ENCODE measurements at places on chromosomes 12 and 14.

DNA sequence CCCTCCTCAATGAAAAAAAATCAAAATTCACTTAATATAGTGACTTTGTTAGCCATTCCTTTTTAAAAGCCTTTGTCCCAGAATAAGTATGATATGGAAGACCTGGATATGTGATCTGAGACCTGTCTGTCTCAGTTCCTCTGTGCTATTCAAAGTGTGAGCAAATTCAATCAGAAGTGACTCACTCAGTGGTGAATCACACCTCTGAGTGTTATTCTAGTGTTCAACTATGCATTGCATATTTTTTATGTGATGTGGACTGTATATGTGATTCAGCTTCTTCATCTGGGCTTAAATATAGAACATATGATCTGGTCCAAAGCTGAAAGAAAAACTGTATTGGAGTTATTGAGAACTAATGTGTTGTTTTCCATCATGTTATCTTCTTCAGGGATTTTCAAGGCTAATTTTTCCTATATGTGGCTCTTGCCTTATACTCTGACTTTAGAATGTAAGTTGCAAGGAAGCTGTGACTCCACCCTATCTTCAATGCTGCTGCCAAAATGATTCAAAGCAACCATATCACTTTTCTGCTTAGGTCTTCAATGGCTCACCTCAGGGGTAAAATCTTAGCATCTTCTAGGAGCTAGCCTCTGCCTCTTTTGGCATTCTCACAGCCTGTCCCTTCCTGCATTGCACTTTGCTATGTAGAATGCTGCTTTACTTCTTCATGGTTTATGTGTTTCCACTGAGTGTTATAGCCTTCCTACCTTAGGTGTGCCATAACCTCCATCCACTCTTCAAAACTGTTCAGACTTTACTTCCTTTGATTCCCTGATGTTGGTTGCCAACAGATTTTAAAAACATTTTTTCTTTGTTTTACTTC lies 169.8 kb downstream of the OTOGL start:
- peak; percentile 67 for DNase-seq

GRCh38 chr12:54393207-54393609 lies 8.7 kb upstream of the ZNF385A start:
- DNase-seq = no peak

DNA sequence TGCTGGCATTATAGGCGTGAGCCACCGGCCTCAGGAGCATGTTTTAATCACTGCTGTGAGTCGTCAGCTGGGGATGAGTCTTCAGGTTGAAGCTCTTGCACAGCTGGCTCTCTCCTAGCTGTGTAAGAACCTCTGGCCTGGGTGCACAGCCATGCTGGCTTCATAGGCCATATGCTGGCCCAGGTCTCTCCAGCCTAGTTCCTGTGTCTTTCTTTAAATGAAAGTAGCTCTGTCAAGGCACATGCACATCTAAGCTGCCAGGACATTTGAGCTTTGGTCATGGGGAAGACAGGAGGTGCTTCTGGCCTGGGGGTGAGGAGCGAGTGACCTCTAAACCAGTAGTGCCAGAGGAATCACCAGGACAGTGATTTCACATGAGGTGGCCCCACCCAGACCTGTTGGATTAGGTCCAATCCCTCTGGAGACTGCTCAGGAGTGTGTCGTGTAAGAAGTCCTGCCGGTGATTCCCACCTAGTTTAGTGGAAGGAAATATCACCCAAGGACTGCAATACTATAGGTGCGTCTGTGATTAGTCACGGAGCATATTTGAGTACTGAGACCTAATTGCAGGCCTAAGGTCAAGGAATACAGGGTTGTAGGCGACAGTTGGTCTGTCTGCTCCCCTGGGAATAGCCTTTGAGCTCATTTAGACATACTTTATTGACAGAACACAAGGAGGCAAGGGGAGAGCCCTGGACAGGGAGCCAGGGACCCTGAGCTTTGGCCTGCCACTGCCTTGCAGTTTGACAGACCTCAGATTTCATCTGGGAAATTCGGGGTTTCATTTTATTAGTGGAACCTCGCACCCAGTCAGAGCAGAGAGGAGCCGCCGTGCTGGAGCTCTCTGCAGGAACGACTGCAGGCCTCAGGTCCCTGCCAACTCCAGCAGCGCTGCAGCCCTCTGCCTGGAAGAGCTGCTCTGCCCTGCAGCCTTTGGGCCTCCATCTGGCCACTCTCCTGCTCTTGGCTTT lies 67.0 kb downstream of the ANKRD9 start:
- no peak for DNase-seq

DNA sequence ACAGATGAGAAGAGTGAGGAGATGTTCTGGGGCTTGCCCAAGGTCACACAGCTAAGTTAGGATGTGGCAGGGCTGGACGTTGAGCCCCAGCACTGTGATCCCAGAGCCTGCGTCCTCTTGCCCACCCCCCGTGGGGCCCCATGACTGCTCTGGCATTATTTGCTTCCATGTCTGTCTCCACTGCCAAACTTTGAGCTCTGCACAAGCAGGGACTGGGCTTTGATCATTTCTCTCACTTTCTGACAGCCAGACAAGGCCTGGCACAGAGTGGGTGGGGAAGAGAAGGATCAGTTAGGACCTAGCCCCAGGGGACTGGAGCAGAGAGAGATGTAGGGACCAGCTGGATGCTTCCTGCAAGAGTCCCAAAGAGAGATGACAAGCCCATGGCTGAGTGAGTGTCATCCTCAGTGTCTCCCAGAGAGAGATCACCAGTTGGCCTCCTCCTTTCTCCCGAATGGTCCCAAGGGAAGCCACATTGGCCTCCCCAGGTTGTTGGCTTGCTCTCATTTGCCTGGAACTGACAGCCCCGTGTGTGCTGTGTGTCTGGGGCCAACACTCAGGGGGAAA lies 126.7 kb upstream of the PWP1 start:
- no peak for DNase-seq

GRCh38 chr14:66009089-66009488 lies 477.1 kb upstream of the CCDC196 start:
- DNase-seq = no peak

GRCh38 chr12:68247785-68248184 lies 5.6 kb downstream of the IL22 start:
- no peak for DNase-seq

- DNase-seq = no peak
These were observed 57.5 kb downstream of the ZNF664 start for GRCh38 chr12:124030510-124030909.

DNA sequence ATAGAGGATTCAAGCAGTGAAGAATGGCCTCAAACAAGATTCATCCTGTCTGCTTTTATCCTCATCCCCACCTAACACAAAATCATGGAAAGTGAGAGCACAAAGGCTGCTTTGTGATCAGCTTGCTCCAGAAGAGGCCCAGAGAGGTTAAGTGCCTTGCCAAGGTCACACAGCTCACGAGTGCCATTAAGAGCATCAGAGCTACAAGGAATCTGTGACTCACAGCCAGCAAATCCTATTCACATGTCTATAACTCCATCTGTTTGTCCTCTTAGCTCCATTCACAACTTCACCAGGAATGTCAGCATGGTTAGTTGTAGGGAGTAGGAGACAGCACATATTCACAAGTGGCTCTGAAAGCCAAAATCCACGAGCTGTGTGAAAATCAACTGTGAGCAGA lies 79.8 kb downstream of the TTC9 start:
- DNase-seq = no peak
